ENCODE measurements at places on chromosomes 11 and 22.

GRCh38 chr11:57900320-57900719, 123.4 kb upstream of the OR9Q1 start:
- no peak for DNase-seq

DNA sequence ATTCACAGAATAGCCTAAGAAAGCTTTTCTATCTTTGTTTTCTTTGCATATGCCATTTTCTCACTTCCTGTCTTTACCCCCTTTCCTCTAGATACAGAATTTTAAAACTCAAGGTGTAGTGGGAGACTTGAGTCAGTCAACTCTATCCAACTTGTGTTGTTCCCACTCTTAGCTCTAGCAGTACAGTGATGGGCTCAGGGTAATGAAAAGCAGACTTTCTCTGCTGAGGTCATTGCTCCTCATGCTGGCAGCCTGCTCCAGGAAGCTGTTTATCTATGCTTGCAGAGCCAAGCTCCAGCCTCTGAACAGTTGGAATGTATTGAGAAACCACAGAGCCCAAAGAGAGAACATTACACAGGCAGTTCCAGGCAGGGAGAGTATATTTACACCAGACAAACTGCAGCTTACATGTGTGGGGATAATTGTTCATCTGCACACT, 68.1 kb downstream of the CSTPP1 start:
- DNase-seq: no peak

DNA sequence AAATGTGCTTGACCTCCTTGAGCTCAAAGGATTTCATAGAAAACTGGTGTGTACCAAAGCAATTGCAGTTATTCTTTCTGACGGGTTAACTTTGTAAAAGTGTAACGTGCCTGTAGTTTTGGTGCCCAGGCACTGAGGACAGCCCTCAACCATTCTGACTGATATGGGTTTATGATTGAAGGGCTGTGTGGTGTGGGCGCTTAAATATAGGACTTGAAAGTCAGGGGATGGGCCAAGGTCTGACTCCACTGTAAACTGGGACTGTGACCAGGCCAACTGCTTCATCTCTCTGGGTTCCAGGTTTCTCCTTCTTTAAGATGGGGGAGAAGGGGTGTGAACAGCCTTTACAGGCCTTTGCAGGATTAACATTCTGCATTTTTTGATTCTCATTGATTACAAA, 191.1 kb upstream of the ARHGAP20 start:
- DNase-seq: no peak

DNA sequence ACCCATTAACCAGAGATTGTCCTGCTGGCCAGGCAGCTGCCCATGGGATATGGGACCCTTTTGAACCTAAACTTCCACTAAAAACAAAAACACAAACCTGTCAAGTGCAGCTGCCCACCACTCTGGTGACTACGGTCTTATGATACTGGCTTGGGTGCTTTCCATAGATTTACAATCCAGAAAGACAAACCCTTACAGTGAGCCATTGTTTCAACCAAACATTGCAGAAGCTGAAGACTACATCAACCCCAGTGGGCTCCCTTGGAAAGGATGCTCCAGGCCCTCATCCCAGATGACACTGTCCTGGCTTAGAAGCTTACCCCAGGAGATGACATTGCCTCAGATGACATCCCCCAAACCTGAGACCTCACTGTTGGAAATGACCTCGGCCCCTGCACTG, 56.9 kb upstream of the WNT11 start:
- DNase-seq: no peak

GRCh38 chr11:116658876-116659535, 113.8 kb downstream of the BUD13 start:
- no peak for DNase-seq

All from CD8-positive, alpha-beta memory T cell (primary cell).